ENCODE measurements at places on chromosomes 1 and 21.

- DNase-seq: no peak
Observed at GRCh38 chr1:83846138-83846537, 152.8 kb downstream of the TTLL7 start.

- no peak for DNase-seq
Observed at GRCh38 chr1:152998476-152998875, 3.1 kb upstream of the SPRR3 start.

GRCh38 chr1:215360758-215361157 is 206.3 kb upstream of the KCTD3 start:
- DNase-seq: no peak

DNA sequence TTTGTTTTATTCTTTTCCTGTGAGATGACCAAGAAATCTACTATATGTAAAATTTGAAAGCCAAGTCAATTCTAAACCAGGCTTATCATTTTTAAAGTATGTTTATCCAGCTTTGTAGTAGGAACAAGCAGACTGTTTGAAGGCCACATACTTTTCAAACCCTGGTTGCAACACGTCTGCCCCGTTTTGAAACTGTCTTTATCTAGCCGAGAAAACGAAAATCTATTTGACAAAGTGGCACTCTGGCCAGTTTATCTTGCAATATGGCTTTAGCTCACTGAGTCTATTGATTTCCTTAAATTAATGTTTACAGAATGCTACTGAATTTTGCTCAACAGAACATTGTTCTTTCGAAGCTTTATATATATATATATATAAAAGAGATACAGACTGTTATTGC is 39.7 kb downstream of the PROX1 start:
- no peak for DNase-seq

DNA sequence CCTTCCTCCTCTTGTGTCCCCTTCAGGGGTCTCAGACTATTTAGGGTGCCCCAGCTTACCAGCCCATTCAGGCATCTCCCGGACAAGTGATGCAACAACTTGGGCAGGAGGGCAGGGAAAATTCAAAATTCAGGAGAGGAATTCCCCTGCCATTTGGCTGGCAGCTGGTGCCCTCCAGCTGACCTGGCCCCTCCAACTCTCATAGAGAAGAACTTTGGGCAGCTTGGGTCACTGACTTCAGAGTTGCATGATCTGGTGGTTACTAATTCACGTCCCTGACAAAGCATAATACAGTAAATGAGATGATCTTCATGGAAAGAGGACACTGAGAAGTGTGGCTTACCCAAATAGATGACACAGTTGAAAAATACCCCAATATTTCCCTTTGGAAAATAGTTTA is at the start of gene FCAMR:
Gene FCAMR, minus strand, starts transcription at position 15 of the 400 bp plus-strand sequence. CDS start 335 bp downstream, outside the sequence.
- no peak for DNase-seq

DNA sequence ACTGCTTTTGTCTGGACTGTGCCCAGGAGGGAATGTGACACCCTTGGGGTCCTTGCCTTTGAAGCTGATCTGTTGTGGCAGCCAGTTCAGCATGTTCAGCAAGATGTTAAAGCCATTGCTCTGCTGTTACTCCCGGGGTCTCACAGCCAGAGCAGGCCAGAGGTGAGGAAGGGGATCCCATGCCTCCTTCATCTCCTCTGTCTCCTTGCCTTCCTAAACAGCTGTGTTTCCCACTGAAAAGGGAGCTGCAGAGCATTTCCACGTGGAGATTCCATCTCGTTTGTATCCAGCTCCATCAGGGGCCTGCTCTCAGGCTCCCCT is 135.8 kb upstream of the COL6A1 start:
- DNase-seq: no peak

DNA sequence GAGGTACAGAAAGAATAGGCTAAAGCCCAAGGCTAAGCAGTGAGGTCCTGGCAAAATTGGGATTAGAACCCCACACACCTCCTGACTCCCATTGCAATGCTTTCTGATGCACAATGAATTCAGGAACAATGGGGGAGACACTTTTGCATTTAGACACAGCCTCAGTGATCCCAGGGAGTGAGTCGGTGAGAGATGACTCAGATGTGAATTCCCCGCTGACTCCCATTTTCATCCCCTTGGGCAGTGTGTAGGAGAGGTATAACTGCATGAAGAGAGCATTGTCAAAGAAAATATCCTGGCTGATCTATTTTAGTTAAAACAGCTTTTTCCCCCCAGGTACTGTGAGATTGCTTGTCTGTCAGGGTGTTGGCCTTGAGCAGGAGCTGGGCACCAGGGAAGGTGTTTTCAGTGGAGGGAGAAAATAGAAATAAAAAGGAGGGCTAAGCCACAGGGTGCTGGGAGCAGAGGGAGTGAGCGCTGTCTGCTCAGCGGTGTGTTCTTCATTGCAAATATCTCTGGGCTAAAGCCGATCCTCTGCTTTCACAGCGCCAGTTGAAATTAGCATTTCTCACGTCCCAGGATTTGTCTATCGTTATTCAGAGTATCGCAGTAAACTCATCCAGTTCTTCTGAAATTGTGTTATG is 247.7 kb upstream of the PTBP2 start:
- DNase-seq: no peak

DNA sequence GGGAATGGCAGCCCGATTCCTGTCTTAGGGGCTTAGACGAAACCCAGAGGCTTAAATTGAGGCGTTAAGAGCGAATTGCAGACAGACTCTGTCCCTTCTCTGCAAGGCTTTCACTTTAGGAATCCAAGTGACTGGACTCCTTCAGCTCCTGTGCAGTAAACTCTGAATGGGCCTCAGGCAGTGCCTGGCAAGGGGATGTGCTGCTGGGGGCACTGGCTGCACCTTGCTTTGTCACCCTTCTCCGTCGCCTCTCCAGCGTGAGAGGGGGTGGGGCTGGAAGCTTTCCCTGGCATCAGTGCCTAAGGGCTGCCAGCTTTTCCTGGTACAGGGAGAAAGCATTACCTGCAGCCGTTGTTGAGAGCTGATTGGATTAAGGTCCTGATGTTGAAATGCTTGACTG is 39.9 kb upstream of the NFASC start:
- no peak for DNase-seq

GRCh38 chr1:80375662-80376061 is 1369.1 kb upstream of the ADGRL4 start:
- no peak for DNase-seq

DNA sequence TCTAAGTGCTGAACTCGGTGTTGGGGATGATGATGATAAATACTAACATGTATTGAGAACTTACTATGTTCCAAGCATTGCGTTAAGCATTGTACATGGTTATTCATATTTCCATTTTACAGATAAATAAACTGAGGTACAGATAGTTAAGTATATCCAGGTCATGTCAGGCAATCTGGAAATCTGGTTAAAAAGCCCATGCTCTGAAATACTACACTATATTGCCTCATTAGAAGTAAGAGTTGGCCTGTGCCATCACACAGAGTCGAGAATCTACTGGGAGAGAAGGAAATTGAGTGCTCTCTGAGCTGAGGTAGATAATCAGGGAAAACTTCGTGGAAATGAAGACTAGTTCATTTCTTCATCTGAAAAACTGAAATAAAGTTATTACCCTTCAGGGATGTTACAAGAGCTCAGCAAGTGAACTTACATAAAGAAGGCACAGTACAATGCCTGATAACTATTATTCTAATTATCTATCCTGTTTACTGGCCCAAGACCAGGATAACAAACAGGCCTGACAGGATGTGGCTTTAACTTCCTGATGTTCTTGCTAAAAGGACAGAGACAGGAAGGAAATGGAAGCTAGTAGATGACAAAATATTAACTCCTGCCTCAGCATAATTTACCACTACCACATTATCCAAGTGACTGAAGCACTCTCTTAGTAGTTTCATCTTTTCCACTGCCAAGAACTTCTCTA is 85.6 kb downstream of the EPS15 start:
- no peak for DNase-seq

- DNase-seq: peak; percentile 12
Observed at GRCh38 chr1:53361541-53361961, 33.7 kb upstream of the LRP8 start.
